ENCODE measurements at places on chromosomes 5 and 9.

GRCh38 chr5:125262782-125263181, 516.3 kb upstream of the ZNF608 start:
- no peak for DNase-seq

DNA sequence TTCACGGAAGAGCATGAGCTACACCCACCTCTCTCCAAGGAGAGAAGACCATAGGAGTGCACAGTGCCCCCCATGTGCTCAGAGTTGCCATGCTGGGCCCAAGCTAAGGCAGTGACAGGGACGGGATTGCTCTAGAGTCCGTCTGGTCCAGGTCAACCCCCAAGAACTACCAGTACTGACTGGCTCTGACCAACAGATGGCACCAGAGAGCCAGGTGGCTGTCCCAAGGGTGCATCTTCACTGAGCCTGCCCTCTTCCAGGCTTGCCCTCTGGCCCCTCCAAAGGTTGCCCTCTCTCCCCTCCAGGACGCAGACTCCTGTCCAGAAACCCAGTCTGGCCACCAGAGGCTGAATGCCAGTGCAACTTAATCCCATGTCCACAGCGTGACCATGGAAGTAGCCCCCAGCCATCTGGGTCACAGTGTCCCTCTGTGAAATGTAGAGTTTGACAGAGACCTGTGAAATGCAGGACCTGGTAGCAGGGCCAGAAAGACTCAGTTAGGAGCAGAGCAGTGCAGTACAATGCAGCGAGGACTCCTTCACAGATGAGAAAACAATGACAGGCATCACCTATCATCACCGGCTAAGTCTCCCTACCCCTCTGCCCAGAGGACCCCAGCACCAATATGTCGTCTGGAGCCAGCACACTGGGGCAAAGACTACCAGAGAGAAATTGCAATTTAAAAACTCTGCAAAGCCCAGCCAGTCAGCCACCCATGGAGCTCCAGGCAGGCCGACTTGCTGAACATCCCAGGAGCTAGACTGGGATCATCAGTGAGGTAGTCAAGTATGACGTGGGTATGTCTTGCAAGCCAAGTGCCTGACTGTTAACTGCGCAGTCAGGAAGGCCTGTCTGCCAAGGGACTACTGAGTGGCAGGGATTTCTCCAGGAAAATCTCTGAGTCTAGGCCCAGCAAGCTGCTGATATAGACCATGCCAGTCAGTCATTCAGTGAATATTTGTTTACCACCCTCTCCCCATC, 7.7 kb upstream of the SKP1 start:
- DNase-seq: peak; percentile 53

DNA sequence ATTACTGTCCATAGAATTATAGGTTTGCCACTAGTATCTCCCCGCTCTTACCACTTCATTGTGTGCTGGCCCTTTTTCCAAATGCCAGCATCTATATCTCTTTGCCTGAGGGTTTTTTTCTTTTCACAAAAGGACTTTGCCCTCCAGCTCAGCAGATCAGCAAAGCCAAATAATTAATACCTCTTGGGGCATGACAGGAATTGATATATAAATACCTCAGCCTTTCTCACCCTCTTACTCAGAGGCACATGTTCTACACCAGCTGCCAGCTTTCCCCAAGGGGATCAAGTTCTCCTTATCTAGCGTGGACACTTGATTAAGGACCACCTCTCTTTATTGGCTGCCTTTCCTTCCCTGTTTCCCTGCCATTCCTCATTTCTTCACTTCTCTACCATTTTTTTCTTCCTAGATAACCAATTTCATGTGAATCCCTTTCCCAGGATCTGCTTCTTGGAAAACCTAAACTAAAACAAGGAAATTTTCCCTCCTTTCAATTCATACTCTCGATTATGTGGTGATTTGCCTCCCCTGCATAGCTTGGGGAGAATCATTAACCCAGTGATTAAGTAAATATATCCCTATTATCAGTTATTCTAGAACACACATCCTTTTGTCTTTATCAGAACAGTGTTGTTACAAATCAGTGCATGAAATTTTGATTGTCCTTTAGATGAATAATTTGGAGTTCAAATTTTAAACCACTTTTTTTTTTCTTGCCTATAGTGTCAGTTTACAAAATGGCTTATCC, 6.9 kb upstream of the NUDT12 start:
- DNase-seq: no peak

GRCh38 chr5:68424799-68425537, 209.4 kb downstream of the PIK3R1 start:
- no peak for DNase-seq

DNA sequence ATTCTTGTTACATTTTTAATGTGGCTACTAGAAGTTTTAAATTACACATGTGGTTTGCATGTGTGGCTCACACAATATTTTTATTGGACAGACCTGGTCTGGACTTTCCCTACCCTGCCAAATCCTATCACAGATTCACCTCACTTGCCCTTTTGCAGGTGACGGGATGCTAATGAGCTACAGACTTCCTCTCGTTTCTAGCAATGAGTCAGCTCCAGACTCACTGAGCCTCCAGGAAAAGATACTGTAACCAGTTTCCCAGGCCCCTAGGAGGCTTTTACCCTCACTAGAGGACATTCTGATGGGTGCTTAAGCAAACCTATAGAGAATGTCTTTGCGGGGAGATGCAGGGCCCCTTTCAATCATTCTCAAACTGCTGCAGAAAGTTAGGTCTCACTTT, 135.4 kb downstream of the WDR41 start:
- DNase-seq: no peak

- DNase-seq: no peak
These were observed 121.3 kb downstream of the LHFPL2 start for GRCh38 chr5:78527054-78527859.

- DNase-seq: no peak
These were observed 10.5 kb upstream of the SMIM32 start for GRCh38 chr5:136203303-136203922.

GRCh38 chr9:124257844-124258606, at the start of gene NEK6:
Gene NEK6, plus strand, starts transcription at chr9:124257949. Its CDS starts 44,016 bp downstream, at chr9:124301965.
- peak; percentile 35 for DNase-seq

GRCh38 chr5:122427621-122428020, 115.6 kb downstream of the SNCAIP start:
- DNase-seq: no peak

Data from anterior cingulate cortex (tissue), 58 donors.